ENCODE measurements at places on chromosomes 3 and 15.

- DNase-seq: no peak
These were observed 27.2 kb downstream of the SCN11A start for GRCh38 chr3:39024497-39024896.

DNA sequence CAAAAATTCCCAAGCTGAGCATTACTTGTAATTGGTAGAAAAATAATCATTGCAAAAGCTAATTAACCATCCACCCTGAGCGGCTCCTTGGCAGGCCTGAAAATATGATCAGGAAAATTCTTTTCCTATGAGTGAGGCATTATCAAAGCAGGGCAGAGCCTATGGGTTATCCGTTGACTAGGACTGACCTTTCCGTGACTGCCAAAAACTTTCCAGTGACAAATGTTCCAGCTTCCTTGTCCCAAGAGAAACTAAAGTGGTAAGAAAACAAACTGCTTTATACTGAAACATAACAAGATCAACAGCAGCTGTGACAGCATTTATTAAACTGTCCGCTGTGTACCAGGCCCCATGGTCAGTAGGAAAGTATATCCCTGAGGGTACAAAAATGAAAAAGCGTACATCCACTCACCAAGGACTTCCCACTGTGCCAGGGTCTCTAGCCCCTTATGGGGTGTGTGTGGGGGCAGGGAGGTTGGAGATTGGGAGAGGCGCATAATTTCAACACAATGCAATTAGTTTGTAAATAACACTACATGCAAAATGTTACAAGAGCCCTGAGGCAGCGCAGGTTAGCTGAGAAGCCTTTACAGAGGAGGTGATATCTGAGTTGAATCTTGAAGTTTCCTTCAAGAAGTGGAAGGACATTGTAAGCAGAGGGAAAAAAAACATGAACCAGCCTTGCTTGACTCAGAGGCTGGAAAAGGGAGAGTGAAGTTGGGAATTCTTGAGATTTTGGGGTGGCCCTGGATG lies 8.5 kb downstream of the LIPC start:
- DNase-seq: no peak

GRCh38 chr3:178137206-178137605 lies 399.0 kb upstream of the KCNMB2 start:
- DNase-seq: no peak

DNA sequence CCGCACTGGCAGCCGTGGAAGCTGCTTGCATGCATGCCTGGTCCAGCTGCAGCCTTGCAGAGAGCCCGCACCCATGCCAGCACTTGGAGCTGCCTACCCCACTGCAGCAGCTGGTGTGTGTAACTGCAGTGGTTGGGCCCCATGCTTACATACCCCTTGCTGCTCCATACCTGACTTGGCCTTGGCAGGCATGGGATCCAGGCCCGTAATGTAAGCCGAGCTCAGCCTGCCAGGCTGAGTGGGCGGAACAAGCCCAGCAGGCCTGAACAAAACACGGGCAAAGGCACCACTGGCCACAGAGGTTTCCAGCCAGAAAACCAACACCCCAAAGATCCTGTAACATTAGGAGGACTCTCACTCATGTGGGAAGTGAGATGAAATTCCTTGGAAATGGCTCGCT lies 48.3 kb downstream of the SLC6A20 start:
- no peak for DNase-seq

- no peak for DNase-seq
These were observed 99.4 kb downstream of the RPL39L start for GRCh38 chr3:187039723-187040414.

DNA sequence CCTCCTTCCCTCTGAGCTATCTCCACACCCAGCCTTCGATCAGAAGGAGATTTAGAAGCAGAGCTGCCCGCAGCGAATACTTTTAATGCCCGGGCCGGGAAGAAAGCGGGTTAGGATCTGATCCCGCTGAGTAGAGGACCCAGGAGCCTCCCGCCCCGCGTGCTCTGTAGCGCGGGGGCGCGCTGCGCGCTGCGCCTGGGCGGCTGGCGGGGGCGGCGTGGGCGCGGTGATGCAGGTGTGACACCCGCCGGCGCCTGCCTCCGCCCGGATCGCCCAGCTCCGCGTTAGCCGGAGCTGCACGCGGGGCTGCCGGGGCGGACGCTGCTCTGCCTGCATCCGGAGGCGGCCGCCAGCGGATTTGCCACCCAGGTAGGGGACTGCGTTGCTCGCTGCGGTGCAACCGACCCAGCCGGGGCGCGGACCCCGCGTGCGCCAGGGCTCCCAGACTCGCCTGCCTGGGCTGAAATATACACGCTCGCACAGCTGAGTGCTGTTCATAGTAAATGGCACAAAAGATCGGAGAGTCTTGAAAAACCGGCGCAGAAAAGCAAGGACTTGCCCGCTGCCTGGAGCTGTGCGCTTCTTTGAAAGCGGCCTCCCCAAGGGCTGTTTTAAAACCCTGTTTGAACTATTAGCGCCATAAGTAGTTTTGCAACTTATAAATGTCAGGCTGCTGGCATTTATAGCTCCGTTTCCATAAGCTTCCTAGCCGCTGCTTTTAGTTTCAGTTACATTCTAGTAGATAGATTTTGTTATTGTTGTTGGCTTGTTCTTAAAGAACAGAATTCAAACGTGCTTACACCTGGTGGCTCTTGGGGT lies at the start of gene SV2B:
TSS of gene SV2B (plus strand) at position 263 of the 819 bp plus-strand sequence. CDS start 126,007 bp downstream, outside the sequence.
- DNase-seq: no peak
